AG04449 (cell line): ENCODE measurements at places on chromosomes 6 and 20.
A peak's percentile ranks its signal among the peaks of the same experiment; 100 is the strongest.

GRCh38 chr6:5053038-5053437 is 32.1 kb upstream of the PPP1R3G start:
- DNase-seq = no peak

DNA sequence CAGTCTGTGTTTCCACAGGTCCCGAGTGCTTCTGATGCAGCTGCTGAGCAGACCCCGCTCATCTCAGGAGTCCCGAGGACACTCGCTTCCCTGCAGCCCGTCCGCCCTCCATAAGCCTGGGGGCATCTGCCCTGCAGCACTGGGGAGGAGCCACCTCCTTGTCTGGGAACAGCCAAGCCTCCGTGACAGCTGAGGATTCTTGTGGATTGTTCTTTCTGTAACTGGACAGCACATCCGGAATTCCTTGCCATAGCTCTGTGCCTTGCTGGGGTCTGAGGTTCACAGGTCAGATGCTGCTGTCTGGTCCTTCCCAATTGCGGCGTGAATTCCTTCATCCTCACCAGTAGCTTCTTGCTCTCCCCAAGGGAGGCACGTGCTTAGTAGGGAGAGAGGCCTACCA is 38.4 kb upstream of the FNDC1 start:
- no peak for DNase-seq

GRCh38 chr20:31716351-31716750 is 6.3 kb downstream of the BCL2L1 start:
- DNase-seq = no peak

GRCh38 chr6:168122521-168122920 is 43.5 kb upstream of the FRMD1 start:
- DNase-seq = no peak

- no peak for DNase-seq
Observed at GRCh38 chr6:147080225-147080624, 124.0 kb upstream of the STXBP5 start.

DNA sequence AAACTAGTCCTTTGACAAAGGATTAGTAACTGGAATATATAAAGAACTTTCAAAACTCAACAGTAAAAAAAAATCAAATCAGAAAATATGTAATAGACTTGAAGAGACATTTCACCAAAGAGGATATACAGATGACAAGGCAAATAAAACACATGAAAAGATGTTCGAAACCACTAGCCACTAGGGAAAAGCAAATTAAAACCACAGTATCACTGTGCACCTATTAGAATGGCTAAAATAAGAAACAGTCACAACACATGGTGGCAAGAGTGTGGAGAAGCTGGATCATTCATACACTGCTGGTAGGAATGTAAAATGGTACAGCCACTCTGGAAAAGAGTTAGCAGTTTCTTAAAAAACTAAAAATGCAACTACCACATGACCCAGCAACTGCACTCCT is 14.9 kb downstream of the ZBTB2 start:
- no peak for DNase-seq

- no peak for DNase-seq
Observed at GRCh38 chr6:48714250-48714649, 603.3 kb upstream of the PTCHD4 start.

DNA sequence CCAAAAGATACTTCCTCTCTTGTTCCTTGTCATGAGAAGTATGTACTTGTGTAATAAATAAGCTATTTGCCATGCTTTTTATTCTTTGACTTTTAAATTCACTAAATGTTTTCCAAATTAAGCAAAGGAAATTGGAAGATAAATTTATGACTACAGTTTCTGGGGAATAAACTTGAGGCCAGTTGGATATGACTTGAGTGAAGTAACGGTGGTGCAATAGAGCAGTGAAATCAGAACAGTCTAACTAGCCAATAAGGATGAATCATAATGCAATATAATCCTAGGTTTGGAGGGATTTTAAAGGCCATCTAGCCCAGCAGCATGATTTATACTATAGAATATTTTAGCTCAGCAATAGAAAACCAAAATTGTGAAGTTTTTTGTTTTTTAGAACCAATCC is 183.8 kb upstream of the TCF21 start:
- peak; percentile 62 for DNase-seq

GRCh38 chr6:43713643-43714310 is 26.2 kb upstream of the MRPS18A start:
- no peak for DNase-seq

GRCh38 chr20:34915131-34915530 is 38.7 kb downstream of the ACSS2 start:
- no peak for DNase-seq

DNA sequence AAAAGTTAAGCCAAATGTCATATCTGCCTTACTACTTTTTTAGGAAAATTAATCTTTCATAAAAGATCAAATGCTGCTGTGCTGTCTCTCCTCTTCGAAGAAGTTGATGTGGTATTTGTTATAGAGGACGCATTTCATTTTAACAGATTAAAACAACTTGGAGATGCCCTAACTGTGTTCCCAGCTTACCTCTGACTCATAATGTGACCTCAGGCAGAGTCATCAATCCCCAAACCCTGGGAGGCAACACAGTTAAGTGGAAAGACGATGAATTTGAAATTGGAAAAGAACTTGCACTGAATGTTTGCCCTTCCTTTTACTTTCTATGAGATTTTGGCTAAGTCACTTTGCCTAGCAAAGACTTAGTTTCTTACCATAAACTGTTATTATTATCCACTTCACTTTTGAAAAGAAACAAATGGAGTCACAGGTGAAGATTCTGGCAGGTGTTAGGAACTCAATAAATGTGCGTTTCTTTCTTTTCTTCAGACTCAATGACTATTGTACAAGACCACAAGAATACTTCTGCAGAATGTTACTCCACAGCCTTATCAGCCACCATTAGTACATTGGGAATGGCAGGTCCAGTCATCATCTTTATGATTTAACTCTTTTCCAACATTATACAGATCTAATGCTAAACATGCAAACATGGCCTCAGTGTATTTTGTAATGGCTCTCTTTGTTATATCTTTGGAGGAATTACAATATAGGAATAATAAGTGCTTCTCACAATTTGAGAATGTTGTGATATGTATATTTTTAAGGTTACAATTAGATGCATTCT is 102.6 kb downstream of the COL21A1 start:
- DNase-seq = no peak
